ENCODE measurements at places on chromosomes 11 and 22.

DNA sequence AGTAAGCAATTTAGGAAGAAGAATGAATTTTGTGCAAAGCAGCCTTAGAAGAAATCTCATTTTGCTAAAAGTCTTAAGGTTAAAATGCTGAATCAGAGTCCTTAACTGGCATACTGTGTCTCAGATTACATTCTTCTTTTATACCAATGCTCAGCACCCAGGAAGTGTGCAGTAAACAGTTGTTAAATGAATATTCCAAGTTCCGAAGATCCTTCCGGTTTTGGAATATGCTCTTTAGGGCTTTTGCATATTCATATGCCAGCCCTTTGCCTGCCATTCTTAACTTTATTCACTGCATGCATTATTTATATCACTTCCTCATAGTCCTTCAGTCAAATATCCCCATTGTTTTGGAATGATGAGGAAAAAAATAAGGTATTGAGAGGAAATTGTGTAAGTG lies 242.0 kb downstream of the DDX10 start:
- no peak for DNase-seq

DNA sequence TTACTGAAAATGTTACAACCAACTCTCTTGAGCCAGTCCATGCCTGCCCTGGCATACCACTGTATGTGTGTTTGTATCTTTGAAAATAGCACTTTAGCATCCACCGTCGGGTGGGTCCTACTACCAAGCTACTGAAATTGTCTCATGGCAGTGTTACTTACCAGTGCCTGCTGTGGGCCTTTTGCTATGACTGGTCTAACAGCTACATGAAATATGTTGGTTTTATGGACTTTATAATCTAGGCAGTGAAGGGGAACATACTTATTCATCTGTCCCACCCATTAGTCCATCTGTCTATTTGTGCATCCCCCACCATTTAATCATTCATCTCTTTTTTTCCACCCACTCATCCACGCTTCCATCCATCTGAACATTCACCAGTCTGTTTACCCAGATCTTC lies 106.0 kb downstream of the NAV2 start:
- no peak for DNase-seq

DNA sequence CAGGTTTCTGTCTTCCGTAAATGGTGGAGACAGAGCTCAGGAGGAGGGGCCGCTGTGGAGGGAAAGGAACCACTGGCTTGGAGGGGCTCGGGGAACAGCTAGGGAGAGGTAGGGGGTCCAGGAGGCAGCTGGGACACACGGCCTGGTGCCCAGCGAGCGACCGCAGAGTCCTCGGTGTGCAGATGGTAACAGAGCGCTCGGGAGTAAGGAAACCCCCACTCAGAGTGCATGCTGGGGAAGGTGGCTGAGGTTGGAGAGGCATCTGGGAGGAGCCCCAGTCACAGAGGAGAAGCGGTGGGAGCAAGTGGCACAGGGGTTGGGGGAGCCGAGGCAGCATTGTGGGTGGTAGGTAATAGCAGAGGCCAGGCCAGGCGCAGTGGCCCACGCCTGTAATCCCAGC lies 10.8 kb upstream of the NCF4 start:
- no peak for DNase-seq

DNA sequence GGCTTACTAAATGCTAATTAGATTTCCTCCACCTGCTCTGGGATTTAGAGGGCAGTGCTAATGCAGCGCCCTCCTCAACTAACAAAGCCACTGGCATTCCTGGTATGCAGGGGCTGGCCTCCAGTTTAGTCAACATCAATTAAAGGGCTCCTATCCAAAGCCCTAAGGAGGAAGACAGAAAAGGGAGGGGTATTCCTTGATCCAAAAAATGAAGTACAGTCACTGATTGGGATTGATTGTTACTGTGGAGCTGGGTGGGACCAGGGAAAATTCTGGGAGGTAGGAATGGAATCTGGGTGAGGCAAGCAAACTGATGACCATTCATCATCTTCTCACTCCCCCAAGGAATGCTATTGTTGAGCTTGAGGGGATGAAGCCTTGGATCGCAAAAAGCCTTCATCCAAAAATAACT lies 52.2 kb downstream of the GAB2 start:
- peak; percentile 19 for DNase-seq

DNA sequence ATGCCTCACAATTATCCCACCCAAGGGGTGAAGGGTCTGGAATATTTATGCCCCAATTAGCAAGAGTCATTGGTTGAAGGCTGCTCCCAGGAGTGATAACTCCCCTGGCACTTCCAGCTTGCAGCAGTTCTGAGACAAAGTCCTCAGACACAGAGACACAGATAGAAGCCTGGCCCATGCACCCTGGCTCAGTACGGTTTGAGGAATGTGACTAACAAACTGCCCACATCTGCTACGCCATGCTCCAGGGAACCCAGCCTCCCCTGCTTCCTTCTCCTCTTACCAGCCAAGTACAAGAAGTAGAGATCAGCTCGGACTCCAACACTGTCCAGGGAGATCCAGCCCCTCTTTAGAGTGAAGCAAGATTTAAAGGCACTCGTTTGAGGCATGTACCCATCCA lies 48.5 kb upstream of the BMAL1 start:
- no peak for DNase-seq

DNA sequence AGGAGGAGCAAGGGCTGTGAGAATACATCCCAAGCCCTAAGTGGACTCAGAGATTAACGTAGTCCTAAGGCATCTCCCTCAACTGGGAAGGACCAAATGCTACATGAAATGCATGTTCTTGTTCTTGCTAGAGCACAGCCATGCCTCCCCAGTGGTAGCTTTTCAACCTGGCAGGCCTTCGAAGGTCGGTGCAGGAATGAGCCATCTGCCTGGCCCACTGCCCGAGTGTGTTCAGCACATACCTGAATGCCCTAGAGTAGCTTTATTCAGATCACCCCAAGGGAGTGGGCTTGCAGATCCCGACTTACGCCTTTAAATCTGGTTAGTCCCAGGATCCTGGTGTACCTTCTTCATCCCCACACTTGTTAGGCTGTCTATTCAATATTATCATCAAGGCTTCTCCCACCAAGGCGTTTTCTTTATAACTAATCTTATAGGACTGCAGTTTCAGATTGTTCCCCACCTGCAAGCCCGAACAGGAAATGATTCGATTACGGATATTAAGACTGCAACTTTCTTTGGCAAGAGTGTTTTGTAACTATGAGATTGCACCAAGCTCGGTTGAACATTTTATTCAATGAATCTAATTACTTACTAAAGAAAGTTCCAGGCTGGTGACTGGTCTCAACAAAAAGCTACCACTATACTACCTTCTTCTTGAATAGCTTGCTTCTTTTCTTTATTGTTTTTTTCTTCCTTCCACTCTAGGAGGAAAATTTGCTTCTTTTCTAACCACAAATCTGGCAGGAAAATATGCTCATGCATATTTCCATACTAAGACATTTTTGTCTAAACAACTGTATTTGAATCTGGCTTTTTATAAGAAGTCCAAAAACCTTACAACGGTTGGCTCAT lies 115.6 kb downstream of the SGSM3 start:
- peak; percentile 33 for DNase-seq

- no peak for DNase-seq
Observed at GRCh38 chr11:109747839-109748238, 325.8 kb downstream of the C11orf87 start.

- no peak for DNase-seq
Observed at GRCh38 chr11:1879941-1880720, 11.6 kb downstream of the PRR33 start.

- DNase-seq = no peak
Observed at GRCh38 chr11:84430661-84431060, 1144.5 kb upstream of the CCDC90B start.

DNA sequence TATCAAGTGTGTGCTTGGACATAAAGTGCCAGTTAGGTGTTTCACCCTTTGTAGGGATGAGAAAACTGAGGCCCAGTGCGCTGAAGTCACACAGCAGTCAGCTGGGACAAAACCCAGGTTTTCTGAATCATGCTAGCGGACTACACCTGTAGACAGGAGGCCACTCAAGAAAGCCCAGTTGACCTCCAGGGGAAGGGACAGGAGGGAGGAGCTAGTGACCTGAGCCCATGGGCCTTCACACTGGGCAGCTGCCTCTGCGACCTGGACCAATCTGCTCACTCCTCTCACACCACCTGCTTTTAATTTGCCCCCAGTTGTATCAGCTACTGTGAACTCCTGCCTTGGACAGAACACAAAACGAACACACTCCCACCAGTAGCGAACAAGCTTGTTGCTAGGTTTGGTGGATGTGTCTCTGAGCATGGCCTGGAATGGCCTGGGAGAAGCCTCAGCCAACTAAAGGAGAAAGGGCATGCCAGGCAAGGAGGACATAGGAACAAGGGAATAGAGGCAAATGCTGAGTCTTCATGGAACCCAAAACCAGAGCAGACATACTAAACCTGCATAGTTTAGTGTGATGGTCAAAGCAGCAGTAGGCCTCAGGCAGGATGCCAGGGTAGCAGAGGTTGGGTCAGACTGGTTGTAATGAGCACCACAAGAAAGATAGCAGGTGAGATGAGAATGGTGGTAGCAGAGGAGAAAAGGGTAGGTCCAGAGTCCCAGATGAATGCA lies 7.2 kb downstream of the LMO1 start:
- DNase-seq = no peak

GRCh38 chr11:119318240-119319135 lies 1.6 kb upstream of the MCAM start:
- no peak for DNase-seq

GRCh38 chr11:116862951-116863350 lies 25.5 kb upstream of the APOA1 start:
- DNase-seq = no peak

DNA sequence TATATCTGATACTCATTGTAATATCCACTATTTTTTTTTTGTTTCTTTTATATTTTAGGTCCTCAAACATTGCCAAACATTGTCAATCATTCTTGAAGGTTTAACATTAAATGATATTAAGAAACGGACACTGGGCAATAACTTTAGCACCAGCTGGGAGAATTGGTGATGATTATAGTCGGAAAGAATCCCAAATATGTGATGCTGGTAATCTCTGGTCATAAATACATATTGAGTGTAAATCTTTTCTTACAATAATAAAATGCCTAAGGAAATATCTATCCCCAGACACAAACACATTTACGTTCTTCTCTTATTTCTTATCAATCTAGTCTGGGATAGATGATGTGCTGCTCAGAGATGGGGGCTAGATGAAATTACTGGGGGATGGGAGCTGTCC lies 25.2 kb downstream of the OR51E2 start:
- no peak for DNase-seq

- no peak for DNase-seq
Observed at GRCh38 chr11:98260983-98261382, 759.8 kb upstream of the CNTN5 start.

GRCh38 chr22:41828516-41828915 lies 4.4 kb upstream of the SREBF2 start:
- no peak for DNase-seq

- no peak for DNase-seq
Observed at GRCh38 chr11:27913650-27914049, 194.3 kb downstream of the KIF18A start.

GRCh38 chr11:110833033-110833484 lies 120.8 kb upstream of the ARHGAP20 start:
- DNase-seq = no peak

All from fibroblast of skin of left biceps (primary cell).